Mucosa of gallbladder (tissue), 1 donor: ENCODE measurements at places on chromosomes 5 and 9.

GRCh38 chr5:136209346-136209910 lies 16.5 kb upstream of the SMIM32 start:
- DNase-seq = no peak

DNA sequence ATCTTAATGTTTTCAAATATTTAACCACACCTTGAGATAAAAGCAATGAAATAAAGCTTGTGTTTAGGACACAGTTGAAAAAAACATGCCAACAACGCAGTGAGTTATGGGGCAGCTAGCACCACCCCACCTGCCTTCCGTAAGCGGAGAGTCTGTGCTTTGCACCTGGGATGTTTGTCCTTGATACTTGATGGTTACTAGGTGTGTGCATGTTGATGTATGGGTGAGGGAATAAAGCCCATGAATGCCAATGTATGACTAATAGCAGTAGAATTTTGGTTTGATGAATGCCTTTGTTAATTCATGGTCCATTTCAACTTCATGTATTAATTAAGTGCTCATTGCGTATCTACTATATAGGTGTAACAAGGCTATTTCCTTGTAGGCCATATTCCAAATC lies 74.0 kb downstream of the PCSK5 start:
- DNase-seq = peak; percentile 26

- DNase-seq = no peak
These were observed 44.8 kb upstream of the EQTN start for GRCh38 chr9:27341545-27342294.

DNA sequence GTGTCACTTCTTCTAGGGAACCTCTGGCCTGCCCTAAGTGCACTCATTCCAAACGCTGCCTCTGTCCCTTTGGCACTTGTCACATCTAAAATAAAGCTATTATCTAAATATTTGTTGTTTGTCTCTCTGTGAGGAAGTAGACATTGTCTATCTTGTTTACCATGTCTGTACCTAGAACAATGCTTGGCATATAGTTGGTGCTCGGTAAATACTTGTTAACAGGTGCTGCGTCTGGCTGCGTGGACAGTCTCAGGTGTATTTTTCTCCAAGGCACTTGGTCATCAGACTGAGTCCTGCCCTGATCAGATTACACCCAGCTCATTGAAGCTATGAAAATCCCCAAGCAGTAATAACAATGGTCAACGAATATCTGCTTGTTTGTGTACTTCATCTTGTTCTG lies 174.9 kb upstream of the SMIM23 start:
- DNase-seq = no peak

DNA sequence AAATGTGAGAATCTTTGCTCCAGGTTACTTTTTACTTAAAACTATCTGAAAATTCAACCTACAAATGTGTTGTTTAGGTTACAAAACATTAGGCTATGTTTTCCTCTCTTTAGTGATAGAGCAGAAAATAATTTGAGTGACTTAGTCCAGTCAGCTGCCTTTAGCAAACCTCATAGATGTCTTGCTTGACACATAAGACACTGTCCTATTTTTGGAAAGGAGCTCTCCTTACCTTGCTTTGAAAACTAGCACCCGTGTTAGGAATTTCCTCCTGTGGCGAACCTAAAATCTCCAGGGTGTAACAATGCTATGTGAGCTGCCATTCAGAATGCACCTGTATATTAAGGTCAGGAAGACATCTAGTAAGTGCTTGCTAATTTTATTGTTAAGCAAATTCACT lies 221.2 kb upstream of the CD180 start:
- no peak for DNase-seq
